Uterus (tissue), 4 donors: ENCODE measurements at places on chromosomes 2 and 18. TPM values are rescaled to one million over a fixed set of nuclear protein-coding genes. Genes with fewer than 3 reads are reported as not detected.
A peak's percentile ranks its signal among the peaks of the same experiment; 100 is the strongest.

GRCh38 chr2:68660658-68661057, 17.3 kb downstream of the PROKR1 start:
- H3K27me3 ChIP-seq, result no peaks in the 10 kb centered on the region
- DNase-seq, result no peak
- no peaks in the 10 kb centered on the region for H3K36me3 ChIP-seq
- H3K27ac ChIP-seq, result no peak overlapping the region

DNA sequence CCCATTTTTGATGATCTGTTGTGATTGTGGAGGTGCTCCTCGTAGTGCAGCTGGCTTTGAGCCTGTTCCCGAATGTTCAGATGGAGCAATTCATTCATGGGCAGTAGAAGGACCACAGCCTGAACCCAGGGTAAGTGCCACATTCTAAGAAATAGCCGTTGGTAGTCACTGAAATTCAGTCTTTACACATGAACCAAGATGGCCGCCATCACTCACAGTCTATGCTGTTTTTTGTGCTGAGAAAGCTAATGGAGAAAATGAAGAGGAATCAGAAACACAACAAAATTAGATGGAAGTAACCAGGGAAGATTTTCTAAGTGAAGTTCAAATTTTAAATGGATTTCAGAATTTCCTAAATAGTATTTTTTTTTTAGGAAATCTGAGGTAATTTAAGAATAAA, 25.5 kb downstream of the DSG1 start:
- H3K36me3 ChIP-seq, result no peaks in the 10 kb centered on the region
- DNase-seq, result no peak
- no peaks in the 10 kb centered on the region for H3K27me3 ChIP-seq
- no peaks in the 10 kb centered on the region for H3K4me1 ChIP-seq

- no peak overlapping the region for H3K27ac ChIP-seq
- H3K4me3 ChIP-seq, result no peak overlapping the region
- no peak for DNase-seq
- no peaks in the 10 kb centered on the region for H3K36me3 ChIP-seq
- H3K4me1 ChIP-seq, result no peaks in the 10 kb centered on the region
Measured at GRCh38 chr2:61900281-61900680, 5.2 kb upstream of the COMMD1 start.

DNA sequence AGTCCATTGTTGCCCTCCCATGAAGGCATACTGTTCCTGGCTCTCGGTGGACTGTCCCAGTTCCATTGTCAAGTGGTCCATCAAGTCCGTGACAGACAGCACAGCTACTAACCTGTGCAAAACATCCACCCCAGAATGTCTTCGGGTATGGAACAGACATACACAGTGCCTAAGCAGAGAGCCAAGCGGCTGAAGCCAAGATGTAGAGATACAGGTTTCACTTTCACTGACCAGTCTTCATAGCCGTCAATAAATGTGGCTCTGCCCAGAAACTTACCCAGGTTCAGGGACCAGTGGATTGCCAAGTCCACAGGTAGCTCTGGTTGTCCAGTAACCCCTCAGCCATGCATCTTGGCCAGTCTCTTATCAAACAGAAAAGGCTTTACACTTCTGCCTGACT, 10.7 kb upstream of the PAPOLG start:
- no peaks in the 10 kb centered on the region for H3K36me3 ChIP-seq
- no peaks in the 10 kb centered on the region for H3K4me1 ChIP-seq
- DNase-seq, result no peak

GRCh38 chr2:27527182-27527581, 30.5 kb downstream of the GCKR start:
- DNase-seq, result no peak
- no peaks in the 10 kb centered on the region for H3K4me1 ChIP-seq
- H3K36me3 ChIP-seq, result no peaks in the 10 kb centered on the region
- no peak overlapping the region for H3K27ac ChIP-seq
- no peaks in the 10 kb centered on the region for H3K27me3 ChIP-seq

DNA sequence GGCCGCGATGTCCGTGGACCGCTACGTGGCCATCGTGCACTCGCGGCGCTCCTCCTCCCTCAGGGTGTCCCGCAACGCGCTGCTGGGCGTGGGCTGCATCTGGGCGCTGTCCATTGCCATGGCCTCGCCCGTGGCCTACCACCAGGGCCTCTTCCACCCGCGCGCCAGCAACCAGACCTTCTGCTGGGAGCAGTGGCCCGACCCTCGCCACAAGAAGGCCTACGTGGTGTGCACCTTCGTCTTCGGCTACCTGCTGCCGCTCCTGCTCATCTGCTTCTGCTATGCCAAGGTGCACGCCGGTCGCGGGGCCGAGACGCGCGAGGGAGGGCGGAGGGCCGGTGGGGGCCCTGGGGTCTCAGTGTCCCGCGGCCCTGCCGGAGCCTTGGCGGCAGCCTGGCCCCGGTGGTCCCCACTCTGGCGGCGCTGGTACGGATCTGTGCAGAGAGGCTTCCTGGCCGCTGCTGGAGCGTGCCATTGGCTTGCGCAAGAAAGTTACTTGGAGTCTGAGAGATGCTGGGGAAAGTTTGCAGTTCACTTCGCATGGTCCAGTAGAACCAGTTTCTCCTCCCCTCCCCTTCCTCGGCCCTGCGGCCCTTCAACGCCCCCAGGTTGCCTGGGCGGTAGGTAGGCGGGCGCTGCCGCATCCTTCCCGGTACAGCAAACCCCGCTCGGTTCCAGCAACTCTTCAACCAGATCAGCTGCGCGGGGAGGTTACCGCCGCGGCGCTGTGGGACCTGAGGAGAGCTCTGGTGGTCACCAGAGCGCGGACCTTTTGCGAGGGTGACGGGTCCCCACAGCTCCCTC, 1.5 kb downstream of the GALR1 start:
- H3K4me3 ChIP-seq, result no peak overlapping the region
- peaks cover 18% of the 10 kb centered on the region for H3K4me1 ChIP-seq
- no peak overlapping the region for H3K27ac ChIP-seq
- H3K27me3 ChIP-seq, result peaks cover 26% of the 10 kb centered on the region

GRCh38 chr2:134360745-134361487, 107.0 kb downstream of the MGAT5 start:
- H3K36me3 ChIP-seq, result no peaks in the 10 kb centered on the region
- no peak overlapping the region for H3K27ac ChIP-seq
- no peaks in the 10 kb centered on the region for H3K27me3 ChIP-seq
- no peak overlapping the region for H3K4me3 ChIP-seq

DNA sequence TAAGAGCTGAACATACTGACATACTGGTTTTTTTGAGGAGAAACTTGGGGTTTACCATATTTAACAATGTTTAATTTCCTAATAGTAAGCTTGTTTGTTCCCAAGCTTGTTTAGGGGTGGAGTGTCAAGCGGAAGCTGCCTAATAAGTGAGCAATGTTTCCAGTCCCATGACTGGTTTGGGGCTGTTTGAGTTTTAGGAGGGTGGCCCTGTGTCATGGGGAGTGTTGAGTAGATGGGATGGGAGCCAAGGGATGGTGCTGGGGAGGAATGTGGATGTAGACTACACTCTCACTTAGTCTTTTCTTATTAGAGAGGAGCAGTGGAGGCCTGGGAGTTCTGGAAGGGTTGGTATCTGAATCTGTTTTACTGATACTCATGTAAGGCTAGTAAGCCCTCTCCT, 128.5 kb downstream of the TANC1 start:
- H3K27me3 ChIP-seq, result no peaks in the 10 kb centered on the region
- H3K27ac ChIP-seq, result no peak overlapping the region
- H3K4me1 ChIP-seq, result peaks cover 22% of the 10 kb centered on the region
- H3K36me3 ChIP-seq, result no peaks in the 10 kb centered on the region
- H3K4me3 ChIP-seq, result no peak overlapping the region

- no peak overlapping the region for H3K4me3 ChIP-seq
- H3K27ac ChIP-seq, result no peak overlapping the region
- no peaks in the 10 kb centered on the region for H3K4me1 ChIP-seq
- no peaks in the 10 kb centered on the region for H3K36me3 ChIP-seq
Measured at GRCh38 chr2:46679761-46680160, 200.4 kb downstream of the TMEM247 start.

- H3K27me3 ChIP-seq, result no peaks in the 10 kb centered on the region
- H3K4me1 ChIP-seq, result no peaks in the 10 kb centered on the region
- no peak for DNase-seq
Measured at GRCh38 chr2:140836826-140837225, 1294.0 kb downstream of the LRP1B start.

GRCh38 chr2:157897106-157897971, 21.2 kb upstream of the ACVR1 start:
- no peak for DNase-seq
- H3K36me3 ChIP-seq, result no peaks in the 10 kb centered on the region
- no peak overlapping the region for H3K4me3 ChIP-seq
- peaks cover 7% of the 10 kb centered on the region for H3K4me1 ChIP-seq

GRCh38 chr2:217936952-217937351, 65.8 kb downstream of the TNS1 start:
- H3K4me1 ChIP-seq, result peaks cover 16% of the 10 kb centered on the region
- no peaks in the 10 kb centered on the region for H3K36me3 ChIP-seq
- DNase-seq, result no peak
- no peaks in the 10 kb centered on the region for H3K27me3 ChIP-seq
- peak overlapping the region; percentile 88 for H3K4me3 ChIP-seq

DNA sequence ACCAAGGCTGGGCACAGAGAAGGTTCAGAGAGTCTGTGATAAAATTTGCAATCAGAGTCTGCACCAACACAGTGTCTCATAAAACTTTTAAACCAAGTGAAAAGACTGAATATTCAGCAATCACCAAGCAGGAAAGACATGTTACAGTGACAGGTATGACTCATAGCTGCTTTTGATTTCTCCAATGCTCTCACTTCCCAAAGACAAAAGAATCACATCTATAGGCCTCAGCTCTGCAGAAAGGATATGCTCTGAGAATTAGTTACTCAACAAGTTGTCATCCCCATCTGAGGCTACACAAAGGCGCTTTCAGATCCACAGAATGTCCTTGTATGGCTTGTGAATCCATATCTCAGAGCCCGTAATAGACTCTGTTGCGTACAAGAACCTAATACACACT, 92.5 kb downstream of the KCNF1 start:
- H3K27ac ChIP-seq, result no peak overlapping the region
- H3K4me1 ChIP-seq, result no peaks in the 10 kb centered on the region
- no peak for DNase-seq
- no peaks in the 10 kb centered on the region for H3K27me3 ChIP-seq
- H3K4me3 ChIP-seq, result no peak overlapping the region

DNA sequence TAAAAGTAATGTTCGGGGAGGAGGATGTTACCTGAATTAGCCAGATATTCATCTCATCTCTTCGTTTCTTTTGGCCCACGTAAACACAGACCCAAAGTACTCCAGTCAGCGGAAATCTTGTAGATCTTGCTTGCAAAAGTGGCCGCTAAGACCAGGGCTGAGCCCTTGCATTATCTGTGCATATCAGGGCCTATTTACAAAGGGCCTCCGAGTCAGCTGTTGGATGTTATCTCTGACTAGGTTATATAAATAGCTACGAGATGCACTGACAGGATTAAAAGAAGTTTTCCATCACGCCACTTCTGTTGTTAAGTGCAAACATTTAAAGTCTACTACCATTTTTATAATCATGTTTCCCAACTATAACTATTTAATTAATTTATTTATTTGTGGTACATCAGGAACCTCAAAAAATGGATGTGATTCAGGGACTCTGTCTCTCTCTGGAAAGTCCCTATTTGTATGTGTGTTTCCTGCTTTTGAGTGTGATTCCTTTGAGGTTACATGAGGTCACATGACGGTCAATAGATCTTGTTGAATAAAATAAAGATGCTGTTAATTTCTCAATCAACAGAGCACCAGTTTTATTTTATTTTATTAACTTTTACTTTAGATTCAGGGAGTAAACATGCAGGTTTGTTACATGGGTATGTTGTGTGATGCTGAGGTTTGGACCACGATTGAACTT, 46.8 kb upstream of the MBOAT2 start:
- H3K27ac ChIP-seq, result no peak overlapping the region
- H3K27me3 ChIP-seq, result no peaks in the 10 kb centered on the region
- H3K36me3 ChIP-seq, result no peaks in the 10 kb centered on the region
- H3K4me3 ChIP-seq, result no peak overlapping the region

GRCh38 chr2:161796192-161796591, 172.0 kb downstream of the SLC4A10 start:
- no peak for DNase-seq
- no peaks in the 10 kb centered on the region for H3K36me3 ChIP-seq

DNA sequence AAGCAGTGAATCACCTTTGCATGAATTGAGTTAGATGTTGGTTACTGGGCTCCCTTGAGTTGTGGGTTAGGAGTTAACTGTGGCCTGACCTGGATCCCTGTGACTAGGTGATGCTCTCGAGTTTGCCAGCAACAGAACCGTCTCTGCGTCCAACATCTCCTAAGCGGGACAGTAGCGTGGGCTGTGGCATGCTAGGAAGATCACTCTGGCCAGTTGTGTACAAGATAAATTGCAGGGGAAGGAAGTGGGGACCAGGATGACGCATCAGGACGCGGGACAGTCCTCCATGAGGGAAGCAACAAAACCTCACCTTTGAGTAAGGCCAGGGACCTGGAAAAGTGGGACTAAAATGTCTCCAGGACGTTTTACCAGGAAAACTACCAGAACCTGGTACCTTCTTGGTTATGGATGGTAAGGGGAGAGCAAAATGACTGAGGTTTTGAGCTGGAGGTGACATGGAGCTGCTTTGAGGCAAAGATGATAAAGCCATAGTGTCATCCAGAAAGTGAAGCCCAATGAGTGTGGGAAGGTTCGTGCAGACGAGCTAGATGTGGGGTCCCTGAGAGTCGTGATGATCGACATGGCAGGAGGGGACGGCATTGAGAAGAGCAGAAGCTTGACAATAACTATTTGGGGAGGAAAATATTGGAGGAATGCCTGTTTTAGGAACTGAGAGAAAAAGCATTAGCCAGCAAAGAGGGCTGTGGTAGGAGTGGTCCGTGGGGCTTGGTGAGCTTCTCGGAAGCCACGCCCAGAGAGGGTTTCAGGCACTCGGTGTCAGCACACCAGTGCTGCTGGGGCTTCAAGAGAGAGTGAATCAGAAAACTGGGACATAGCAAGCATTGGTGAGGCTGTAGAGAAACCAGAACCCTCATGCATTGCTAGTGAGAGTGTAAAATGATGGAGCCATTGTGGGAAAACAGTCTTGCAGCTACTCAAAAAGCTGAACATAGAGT, 95.1 kb downstream of the SMAD7 start:
- no peaks in the 10 kb centered on the region for H3K27me3 ChIP-seq
- H3K4me3 ChIP-seq, result no peak overlapping the region
- peaks cover 7% of the 10 kb centered on the region for H3K4me1 ChIP-seq

- no peaks in the 10 kb centered on the region for H3K27me3 ChIP-seq
- H3K36me3 ChIP-seq, result no peaks in the 10 kb centered on the region
- no peak for DNase-seq
- H3K4me3 ChIP-seq, result peak within 1 kb of the TSS; percentile 54
- no peak within 1 kb of the TSS for H3K27ac ChIP-seq
Measured at GRCh38 chr2:164620873-164621763, at the start of gene GRB14. TSS of gene GRB14 (minus strand) at chr2:164621482. CDS start at chr2:164621309, 173 bp downstream.

GRCh38 chr2:199329466-199329865, 128.3 kb downstream of the SATB2 start:
- no peaks in the 10 kb centered on the region for H3K36me3 ChIP-seq
- no peak for DNase-seq
- no peaks in the 10 kb centered on the region for H3K27me3 ChIP-seq
- no peaks in the 10 kb centered on the region for H3K4me1 ChIP-seq
- no peak overlapping the region for H3K27ac ChIP-seq

Gene SIX2
- 0.48 TPM for total RNA-seq

Gene ADGRF3
- not detected for total RNA-seq

Gene CHRNA1
- total RNA-seq, result not detected

Gene CREG2
- not detected for total RNA-seq

Gene CDH20
- total RNA-seq, result not detected

Gene GCG
- not detected for total RNA-seq

Gene ST8SIA5
- 0.76 TPM for total RNA-seq

Gene ALS2
- total RNA-seq, result 27.2 TPM
